Heart right ventricle (tissue), 16 donors: ENCODE measurements at places on chromosomes 4 and X. TPM values are rescaled to one million over a fixed set of nuclear protein-coding genes. Genes with fewer than 3 reads are reported as not detected.

The CTSO gene
- total RNA-seq, result 8.3 TPM

The SH2D1A gene
- total RNA-seq, result 0.11 TPM

The NAA11 gene
- total RNA-seq, result not detected

The CXorf49 gene
- not detected for total RNA-seq

The TRIM2 gene
- total RNA-seq, result 26.0 TPM

The IGSF1 gene
- 8.1 TPM for total RNA-seq

The ANKRD50 gene
- 7.4 TPM for total RNA-seq

The C4orf50 gene
- total RNA-seq, result not detected

The XAGE1A gene
- total RNA-seq, result not detected

The NDP gene
- total RNA-seq, result 0.47 TPM

The ZNF81 gene
- 5.9 TPM for total RNA-seq

The FGG gene
- not detected for total RNA-seq

The CTAG1A gene
- total RNA-seq, result not detected

The MAGEA2B gene
- total RNA-seq, result not detected

The S100G gene
- not detected for total RNA-seq

The NAT8L gene
- total RNA-seq, result 0.87 TPM

The MBNL3 gene
- 3.1 TPM for total RNA-seq

The ZFP42 gene
- total RNA-seq, result 0.09 TPM

The HPGDS gene
- 1.9 TPM for total RNA-seq

The MBTPS2 gene
- total RNA-seq, result 10.6 TPM

The CDX4 gene
- total RNA-seq, result not detected

The SORCS2 gene
- total RNA-seq, result 2.4 TPM

The HTT gene
- total RNA-seq, result 24.3 TPM

The HOPX gene
- total RNA-seq, result 12.6 TPM

The ABHD18 gene
- total RNA-seq, result 13.8 TPM

The CXCL11 gene
- total RNA-seq, result not detected

The SFRP2 gene
- total RNA-seq, result 5.2 TPM

The FMR1NB gene
- total RNA-seq, result not detected

The KLHL4 gene
- 1.2 TPM for total RNA-seq

The HSFX1 gene
- 2.9 TPM for total RNA-seq

The F8 gene
- 56.0 TPM for total RNA-seq
